ENCODE measurements at places on chromosomes 2 and 18.

DNA sequence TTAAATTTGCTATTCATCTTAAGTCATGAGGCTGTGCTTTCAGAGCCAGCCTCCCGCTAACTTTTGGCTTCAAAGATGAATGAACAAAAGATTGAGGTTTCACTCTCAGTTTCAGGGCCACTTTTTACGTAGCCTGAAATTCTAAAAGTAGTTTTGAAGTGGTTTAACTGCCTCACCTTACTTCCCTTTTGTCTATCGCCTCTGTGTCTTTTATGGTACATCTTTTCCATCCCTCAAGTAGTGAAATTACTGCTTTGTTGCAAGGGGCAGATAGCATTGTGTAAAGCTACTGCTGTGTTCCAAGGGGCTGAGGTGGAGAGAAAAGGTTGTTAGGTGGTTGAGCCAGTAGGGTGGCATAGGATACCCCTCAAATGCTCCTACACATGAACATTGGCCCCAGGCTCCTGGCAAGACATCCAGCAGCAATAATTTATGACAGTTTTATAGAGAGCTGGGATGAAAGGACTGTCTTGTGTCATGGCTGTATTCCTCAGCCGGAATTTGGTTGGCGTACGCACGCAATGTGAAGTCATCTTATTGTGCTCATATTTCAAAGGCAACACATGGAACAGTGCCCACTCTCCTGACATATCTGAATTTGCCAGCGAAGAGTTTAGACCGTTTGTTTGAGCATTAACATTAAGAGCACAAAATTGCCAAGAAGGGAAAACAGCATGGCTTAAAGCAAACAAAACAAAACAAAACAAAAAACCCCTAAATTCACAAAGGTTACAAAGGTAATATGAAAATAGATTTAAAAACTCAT lies 32.2 kb downstream of the QPCT start:
- peaks cover 38% of the 10 kb centered on the region for H3K27me3 ChIP-seq
- no peak overlapping the region for H3K27ac ChIP-seq
- DNase-seq: peak; percentile 32
- H3K36me3 ChIP-seq: no peaks in the 10 kb centered on the region
- peaks cover 14% of the 10 kb centered on the region for H3K4me1 ChIP-seq

DNA sequence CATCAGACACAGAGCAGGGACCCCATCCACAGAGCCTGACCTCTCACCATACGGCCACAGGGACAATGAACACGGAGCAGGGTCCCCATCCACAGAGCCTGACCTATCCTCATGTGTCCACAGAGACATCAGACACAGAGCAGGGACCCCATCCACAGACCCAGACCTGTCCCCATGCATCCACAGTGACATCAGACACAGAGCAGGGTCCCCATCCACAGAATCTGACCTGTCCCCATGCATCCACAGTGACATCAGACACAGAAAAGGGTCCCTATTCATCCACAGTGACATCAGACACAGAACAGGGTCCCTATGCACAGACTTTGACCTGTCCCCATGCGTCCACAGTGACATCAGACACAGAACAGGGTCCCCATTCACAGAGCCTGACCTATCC lies 325.1 kb upstream of the RAB6C start:
- no peak overlapping the region for H3K27ac ChIP-seq
- no peaks in the 10 kb centered on the region for H3K36me3 ChIP-seq

DNA sequence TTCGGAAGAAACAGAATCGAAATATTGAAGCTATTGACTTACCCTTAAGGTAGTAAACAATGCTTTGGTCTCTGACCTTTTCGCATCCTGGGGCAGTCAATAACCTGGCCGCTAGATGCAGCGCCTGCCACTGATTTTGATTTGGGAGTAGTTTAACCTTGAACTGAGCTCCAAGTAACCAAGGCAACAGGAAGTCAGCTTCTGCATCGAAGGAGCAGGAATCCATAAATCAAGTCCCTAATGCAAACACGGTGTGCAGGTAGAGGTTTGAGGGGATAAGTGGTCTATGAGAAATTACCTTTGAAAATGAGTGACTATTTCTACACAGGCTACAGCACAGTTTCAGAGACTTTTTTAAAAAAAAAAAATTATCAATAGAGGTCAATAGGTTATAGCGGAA lies 353.5 kb downstream of the SETBP1 start:
- no peaks in the 10 kb centered on the region for H3K36me3 ChIP-seq
- H3K27ac ChIP-seq: no peak overlapping the region
- H3K4me1 ChIP-seq: no peaks in the 10 kb centered on the region
- no peak for DNase-seq
- no peak overlapping the region for H3K4me3 ChIP-seq

DNA sequence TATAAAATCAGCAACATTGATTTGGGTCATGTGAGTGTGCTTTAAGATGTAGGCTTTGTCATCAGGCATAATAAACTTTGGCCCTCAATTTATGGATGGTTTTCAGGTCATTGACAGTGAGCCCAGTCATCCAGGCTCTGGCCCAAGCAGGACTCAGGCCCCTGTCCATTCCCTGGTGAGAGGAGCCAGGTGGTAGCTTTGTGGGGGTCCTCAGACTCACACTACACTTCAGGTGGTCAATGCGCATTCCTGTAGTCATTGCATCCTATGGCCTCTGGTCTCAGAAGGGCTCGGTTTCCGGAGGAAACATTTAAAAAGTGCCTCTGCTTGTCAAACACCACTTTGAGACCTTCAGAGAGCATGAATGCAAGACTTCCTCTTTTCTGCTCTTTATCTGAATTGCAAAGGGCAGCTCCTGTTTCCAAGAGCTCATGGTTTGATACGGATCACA lies 20.2 kb downstream of the LGALSL start:
- peaks cover 11% of the 10 kb centered on the region for H3K27me3 ChIP-seq
- H3K4me1 ChIP-seq: no peaks in the 10 kb centered on the region
- H3K4me3 ChIP-seq: no peak overlapping the region
- DNase-seq: no peak

- H3K27me3 ChIP-seq: no peaks in the 10 kb centered on the region
- H3K4me1 ChIP-seq: no peaks in the 10 kb centered on the region
- no peaks in the 10 kb centered on the region for H3K36me3 ChIP-seq
- H3K4me3 ChIP-seq: no peak overlapping the region
- no peak for DNase-seq
Observed at GRCh38 chr2:124039032-124039431, 13.9 kb downstream of the CNTNAP5 start.

DNA sequence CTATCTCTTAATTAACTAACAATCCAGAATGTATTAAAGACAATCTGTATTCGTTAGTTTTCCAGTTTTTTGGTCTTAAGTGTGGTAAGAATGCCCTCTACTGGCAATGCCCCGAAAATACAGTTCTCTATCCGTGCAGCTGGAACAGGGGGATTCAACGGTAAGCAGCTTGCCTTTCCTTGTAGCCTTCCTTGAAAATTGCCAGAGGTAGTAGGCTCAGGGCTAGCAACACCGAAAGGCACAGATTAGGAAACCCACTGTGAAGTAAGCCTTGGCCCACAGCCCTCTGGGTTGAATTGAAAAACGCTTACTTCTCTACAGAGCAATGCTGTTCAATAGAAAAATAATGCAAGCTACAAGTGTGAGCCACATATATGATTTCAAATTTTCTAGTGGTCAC lies 17.1 kb upstream of the VPS4B start:
- no peaks in the 10 kb centered on the region for H3K4me1 ChIP-seq
- H3K36me3 ChIP-seq: no peaks in the 10 kb centered on the region
- H3K27me3 ChIP-seq: peaks cover 9% of the 10 kb centered on the region

DNA sequence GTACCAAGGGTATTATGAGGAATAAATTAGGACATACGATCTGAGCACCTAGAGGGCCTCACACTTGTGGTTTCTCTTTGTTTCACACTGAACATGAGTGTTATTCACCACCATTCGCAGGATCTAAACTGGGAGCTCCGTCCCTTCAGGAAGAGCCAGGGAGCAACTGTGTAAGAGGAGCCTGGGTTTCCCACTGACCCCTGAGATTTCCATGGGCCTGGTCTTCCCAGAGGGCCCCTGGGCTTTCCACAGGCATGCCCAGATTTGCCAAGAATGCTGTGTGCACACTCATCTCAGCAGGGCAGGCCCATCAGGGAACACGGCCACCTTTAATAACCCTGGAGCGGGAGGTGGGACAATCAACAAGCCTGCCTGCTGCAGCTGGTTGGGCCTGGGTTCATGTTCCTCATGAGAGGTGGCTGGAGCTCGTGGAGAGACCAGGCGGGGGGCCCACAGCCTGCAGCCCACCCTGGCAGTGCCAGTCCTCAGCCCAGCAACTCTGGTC lies 416.8 kb upstream of the MYT1L start:
- no peak for DNase-seq
- H3K27me3 ChIP-seq: no peaks in the 10 kb centered on the region
- no peaks in the 10 kb centered on the region for H3K4me1 ChIP-seq

DNA sequence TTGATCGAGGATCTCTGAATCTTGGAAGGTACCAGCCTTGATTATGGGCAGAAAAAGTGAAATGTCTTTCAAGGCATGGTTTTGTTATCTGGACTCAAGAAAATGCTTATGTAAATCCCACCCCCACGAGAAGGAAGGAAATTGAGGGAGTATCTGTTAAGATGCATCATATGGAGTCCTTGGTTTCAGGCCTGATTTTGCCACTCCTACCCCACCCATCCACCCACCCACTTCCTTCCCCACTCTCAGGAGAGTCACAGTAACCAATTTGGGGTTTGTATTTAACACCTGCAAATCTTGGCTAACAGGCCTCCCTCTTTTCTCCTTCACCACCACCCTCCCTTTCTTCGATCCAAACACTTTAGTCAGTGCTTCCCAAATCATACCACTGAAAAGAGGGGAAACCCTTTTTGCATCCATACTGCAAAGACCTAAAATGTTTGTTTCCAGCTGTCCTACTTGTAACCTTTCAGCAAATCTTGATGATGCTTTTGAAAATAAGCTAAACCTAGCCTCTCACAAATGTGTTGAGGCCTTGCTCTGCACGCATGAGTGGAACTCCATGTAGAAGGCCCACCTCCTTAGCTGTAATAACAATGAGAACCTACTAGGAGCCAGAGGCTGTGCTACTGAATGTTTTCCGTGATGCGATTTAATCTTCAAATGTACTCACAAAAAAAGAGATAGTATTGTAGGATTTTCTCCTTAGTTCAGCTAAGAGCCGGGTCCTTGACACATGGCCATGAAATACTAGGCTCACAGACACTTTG lies 34.8 kb downstream of the POU3F3 start:
- no peak overlapping the region for H3K27ac ChIP-seq
- peaks cover 10% of the 10 kb centered on the region for H3K27me3 ChIP-seq
- DNase-seq: no peak
- H3K36me3 ChIP-seq: no peaks in the 10 kb centered on the region
- H3K4me1 ChIP-seq: no peaks in the 10 kb centered on the region

GRCh38 chr2:18552351-18553077 lies 7.9 kb downstream of the RDH14 start:
- H3K27me3 ChIP-seq: no peaks in the 10 kb centered on the region
- no peak for DNase-seq
- no peak overlapping the region for H3K27ac ChIP-seq
- H3K36me3 ChIP-seq: peaks cover 14% of the 10 kb centered on the region

- H3K27ac ChIP-seq: no peak overlapping the region
- no peaks in the 10 kb centered on the region for H3K4me1 ChIP-seq
- no peak overlapping the region for H3K4me3 ChIP-seq
Observed at GRCh38 chr18:9433671-9434121, 41.6 kb upstream of the RALBP1 start.

DNA sequence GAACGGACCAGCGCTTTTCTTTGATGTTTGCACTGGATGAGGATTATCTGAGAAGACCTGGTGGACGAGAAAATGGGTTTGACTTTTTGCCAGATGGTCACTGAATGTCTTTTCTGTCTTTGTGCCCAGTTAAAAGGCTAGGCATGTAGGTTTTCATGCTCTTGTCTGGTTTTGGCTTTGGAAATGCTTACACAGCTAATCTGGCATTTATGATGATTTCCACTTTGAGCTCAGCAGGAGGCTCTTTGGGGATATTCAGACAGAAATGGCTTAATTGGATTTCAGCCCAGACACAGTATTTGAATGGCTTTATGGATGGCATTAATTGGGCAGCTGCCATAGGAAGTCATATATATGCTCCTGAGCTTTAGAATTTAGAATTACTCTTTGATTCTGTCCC lies 59.6 kb downstream of the NCK2 start:
- no peaks in the 10 kb centered on the region for H3K27me3 ChIP-seq
- H3K4me1 ChIP-seq: peaks cover 11% of the 10 kb centered on the region
- DNase-seq: no peak
- no peak overlapping the region for H3K4me3 ChIP-seq
- H3K36me3 ChIP-seq: peaks cover 5% of the 10 kb centered on the region

GRCh38 chr18:36650906-36651305 lies 177.9 kb downstream of the TPGS2 start:
- no peak overlapping the region for H3K27ac ChIP-seq
- H3K27me3 ChIP-seq: peaks cover 11% of the 10 kb centered on the region
- no peaks in the 10 kb centered on the region for H3K4me1 ChIP-seq
- no peaks in the 10 kb centered on the region for H3K36me3 ChIP-seq
- no peak for DNase-seq

DNA sequence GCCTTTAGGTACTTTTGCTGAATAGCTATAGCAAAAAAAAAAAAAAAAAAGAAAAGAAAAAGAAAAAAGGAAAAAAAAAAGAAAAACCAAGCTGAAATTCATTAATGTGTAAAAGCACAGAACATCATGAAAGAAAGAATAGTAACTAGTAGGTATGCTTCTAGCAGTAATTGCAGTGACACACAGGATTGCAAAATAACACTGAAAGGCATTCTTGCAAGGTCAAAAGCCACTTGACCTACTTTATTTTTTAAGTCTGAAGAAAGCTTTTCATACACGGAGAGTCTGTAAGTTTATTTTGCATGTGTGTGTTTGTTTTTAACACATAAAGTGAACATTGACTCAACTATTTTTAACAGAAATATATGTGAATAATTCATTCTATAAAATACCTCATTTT lies 54.4 kb downstream of the DOK6 start:
- no peak overlapping the region for H3K27ac ChIP-seq
- no peak overlapping the region for H3K4me3 ChIP-seq
- DNase-seq: no peak
- H3K4me1 ChIP-seq: no peaks in the 10 kb centered on the region
- H3K36me3 ChIP-seq: no peaks in the 10 kb centered on the region
- H3K27me3 ChIP-seq: no peaks in the 10 kb centered on the region

All from DND-41 (cell line).